ENCODE measurements at places on chromosomes 7 and 10. TPM values are rescaled to one million over a fixed set of nuclear protein-coding genes. Genes with fewer than 3 reads are reported as not detected.

ZMIZ2 gene
- 12.2 TPM for total RNA-seq

GHRHR gene
- total RNA-seq = not detected

IL15RA gene
- 3.0 TPM for total RNA-seq

DIP2C gene
- total RNA-seq = 18.7 TPM

FFAR4 gene
- not detected for total RNA-seq

CALHM1 gene
- not detected for total RNA-seq

DNA sequence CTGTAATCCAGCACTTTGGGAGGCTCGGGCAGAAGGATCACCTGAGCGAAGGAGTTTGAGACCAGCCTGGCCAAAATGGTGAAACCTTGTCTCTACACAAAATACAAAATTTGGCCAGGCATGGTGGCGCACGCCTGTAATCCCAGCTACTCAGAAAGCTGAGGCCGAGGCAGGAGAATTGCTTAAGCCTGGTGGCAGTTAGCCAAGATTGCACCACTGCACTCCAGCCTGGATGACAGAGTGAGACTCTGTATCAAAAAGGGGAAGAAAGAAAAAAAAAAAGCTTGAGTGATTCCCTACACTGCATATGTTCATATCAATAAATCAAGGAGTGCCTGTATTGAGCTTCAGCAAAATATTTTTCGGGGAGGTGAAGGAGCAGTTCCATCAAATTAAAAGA is 45.8 kb upstream of the SRRM3 start:
- DNase-seq = peak; percentile 70

DNA sequence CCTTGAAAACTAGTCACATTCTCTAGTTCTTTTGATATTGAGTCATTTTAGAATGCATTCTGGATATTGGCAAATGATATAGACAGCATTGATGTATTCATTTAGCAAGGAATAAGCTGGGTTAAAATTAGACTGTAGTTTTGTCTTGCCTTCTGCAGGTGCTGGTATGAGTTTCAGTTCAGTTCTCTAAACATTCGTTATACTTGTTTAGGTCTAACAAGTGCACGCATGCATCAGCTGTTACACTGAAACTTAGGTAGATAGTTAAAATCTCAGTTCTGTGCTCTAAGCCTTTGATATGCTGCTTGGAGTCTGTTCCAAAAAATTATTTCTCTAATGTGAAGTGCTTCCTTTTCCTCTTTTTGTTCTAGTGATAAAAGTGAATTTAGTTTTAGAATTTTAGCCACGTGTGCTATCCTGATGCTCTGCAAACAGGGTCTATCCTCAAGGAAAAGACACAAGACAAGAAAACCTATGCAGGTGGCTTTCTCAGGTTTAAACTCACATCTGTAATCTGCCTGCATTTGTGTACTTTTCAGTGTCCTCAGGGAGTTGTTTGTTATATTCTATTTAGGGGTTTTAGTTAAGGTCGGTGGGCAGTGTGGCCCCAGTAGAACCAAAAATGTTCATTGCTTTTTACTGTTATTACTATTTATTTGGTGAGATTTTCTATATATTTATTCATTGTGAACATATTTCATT is 409.0 kb downstream of the CDC14C start:
- DNase-seq = no peak

- DNase-seq = no peak
These were observed 33.8 kb downstream of the TPST1 start for GRCh38 chr7:66238773-66239466.

DNA sequence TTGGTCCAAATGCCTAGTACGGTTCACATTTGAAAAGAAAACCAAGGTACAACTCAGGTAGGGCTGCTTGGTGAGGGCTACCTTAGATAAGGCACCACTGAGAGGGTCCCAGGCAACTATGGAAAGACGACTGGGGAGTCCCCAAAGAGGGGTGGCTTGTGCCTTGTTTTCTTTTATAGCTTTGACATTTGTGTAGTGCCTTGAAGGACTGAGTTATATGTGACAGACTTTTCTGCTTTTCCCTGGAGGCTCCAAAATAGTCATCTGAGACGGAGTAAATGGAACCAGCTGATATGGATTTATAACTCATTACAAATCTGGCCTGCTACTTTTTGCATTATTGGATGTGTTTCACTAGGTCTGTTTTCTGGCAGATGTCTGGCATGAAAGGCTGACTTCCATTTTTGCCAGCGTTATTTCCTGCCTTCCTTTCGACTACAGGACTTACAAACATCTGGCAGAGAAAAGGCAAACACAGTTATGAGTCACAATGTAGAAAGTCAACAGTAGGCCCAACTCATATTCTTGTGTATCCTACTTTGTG is 88.2 kb upstream of the IMMP2L start:
- DNase-seq = peak; percentile 72

GRCh38 chr7:36879021-36879420 is 154.7 kb upstream of the AOAH start:
- no peak for DNase-seq

- DNase-seq = no peak
These were observed 161.9 kb downstream of the GRID1 start for GRCh38 chr10:86204421-86205305.

DNA sequence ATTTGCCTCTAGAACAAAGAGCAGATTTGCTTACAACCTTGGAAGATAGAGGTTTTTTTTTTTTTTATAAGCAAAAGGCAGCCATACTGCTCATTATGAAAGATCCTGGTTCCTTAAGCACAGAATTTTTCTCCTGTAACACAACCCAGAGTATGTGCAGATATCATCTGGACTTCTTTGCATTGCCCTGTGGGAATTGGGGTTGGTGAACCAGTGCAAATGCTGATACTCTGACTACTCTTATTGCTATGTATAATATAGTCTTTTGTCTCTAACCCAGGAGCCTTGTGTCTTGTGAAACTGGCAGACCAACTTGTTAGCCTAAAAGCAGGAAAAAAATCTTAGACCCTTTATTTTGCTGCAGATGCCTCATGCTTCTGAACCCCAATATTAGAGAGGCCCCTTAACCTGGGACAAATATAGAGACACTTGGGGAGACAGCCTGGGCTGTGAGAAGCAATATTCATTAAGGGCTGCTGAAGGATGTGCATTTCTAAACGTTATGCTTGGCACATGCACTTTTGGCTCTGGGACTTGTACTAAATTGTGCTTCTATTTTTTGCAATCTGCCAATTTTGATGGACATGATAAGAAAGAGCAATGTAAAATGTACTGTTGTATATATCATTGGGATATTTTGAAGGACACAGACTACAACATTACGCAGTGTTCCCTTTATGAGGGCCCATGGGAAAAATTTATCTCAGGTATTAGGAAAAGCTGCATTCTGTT is 78.9 kb downstream of the ANLN start:
- no peak for DNase-seq

DNA sequence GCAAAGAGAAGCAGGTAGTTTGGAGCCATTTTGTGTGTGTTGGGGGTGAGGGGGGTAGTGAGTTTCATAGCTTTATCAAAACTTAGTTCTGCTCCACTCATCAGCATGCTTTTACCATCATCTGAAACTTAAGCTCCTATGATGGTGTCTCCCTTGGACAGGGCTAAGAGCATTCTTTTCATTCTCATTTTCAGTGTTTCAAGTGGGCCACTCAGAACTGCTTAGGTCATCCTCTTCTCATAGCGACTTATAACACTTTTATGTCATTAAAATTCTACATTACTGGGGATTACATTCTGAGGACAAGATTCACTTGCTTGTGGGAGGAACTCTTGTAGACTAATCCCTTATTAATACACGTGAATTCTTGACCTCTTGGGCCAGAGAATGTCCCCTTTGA is 649.4 kb downstream of the SUGCT start:
- no peak for DNase-seq

DNA sequence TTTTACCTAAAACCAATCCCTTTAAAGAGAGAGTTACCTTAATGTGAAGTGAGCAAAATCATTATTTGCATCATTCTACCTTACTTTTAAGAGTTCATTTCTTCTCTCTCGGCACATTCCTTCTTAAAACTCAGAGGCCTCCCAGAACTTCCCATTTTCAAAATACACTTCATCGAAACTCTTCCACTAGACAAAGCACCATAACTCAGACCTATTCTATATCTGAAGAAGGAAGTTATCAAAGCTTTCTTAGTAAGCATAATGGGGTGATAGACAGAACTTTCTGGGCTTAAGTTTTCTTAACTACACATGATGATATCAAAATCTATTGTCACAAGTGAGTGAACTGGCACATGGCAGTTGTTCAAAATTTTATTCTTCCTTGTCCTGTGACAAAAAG is 24.6 kb upstream of the GNAT3 start:
- DNase-seq = no peak

- peak; percentile 53 for DNase-seq
These were observed 8.5 kb downstream of the AKR1B1 start for GRCh38 chr7:134450294-134451000.

DNA sequence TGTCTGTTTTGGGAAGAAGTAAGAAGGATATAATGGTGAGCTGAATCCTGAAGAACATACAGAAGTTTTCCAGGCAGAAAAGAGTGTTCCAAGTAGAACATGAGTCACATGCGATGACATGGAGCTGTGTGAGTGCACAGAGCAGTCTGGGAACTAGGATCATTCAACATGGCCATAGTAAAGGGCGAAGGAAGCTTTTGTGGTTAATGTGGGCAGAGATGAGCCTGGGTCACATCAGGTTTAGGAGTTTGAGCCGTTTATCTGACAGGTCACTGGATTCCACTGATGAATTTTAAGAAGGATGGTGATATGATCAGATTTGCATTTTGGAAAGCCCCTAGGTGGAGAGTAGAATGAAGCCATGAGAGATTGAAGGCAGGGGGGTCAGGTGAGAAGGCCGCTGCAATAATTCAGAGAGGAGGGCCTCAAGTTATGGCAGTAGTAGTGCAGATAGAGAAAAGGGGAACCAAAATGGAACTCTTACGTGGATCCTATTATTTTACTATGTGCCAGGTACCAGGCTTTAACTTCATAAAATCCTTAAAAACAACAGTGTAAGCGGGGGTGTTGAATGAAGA is 171.3 kb downstream of the RNLS start:
- no peak for DNase-seq

GRCh38 chr7:157313645-157314044 is 23.2 kb upstream of the DNAJB6 start:
- DNase-seq = no peak

GRCh38 chr7:66167773-66168387 is 37.3 kb upstream of the TPST1 start:
- peak; percentile 84 for DNase-seq

DNA sequence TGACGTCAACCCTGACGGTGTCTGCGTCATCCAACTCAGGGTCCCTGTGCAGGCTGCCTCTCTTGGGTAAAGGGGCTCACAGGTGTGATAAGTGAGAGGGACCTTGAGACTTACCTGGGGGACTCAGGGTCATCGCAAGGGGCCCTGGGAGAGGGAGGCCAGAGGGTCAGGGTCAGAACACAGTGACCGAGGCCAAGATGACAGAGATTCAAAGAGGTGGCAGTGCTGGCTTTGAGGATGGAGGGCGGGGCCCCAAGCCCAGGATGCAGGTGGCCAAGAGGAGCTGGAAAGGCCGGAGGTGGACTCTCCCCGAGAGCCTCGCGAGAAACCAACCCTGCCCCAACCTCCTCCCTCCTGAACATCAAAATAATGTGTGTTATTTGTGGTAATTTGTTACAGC is 165.2 kb upstream of the PPP2R2D start:
- no peak for DNase-seq

- no peak for DNase-seq
These were observed 265.6 kb upstream of the NPVF start for GRCh38 chr7:25493805-25494366.

DNA sequence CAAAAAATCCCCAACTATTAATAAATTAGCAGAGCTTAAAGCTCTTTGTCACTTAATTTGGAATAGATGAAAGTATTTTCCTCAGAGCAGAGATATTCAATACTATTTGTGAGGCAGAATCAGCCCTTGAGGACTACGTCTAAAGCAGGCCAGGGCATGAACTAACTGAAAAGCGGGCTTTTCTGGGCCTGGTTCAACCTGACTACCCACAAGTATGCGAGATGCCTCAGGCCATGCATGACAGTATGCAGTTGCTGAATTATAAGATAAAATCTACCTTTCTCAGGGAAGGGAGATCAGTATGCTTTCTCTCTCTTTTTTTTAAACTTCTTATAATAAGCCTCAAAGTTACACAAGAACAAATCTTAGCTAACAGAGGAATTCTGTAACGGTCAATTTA is 20.1 kb downstream of the TMEM168 start:
- no peak for DNase-seq

GRCh38 chr7:137958470-137959431 is 43.1 kb downstream of the CREB3L2 start:
- DNase-seq = no peak

DNA sequence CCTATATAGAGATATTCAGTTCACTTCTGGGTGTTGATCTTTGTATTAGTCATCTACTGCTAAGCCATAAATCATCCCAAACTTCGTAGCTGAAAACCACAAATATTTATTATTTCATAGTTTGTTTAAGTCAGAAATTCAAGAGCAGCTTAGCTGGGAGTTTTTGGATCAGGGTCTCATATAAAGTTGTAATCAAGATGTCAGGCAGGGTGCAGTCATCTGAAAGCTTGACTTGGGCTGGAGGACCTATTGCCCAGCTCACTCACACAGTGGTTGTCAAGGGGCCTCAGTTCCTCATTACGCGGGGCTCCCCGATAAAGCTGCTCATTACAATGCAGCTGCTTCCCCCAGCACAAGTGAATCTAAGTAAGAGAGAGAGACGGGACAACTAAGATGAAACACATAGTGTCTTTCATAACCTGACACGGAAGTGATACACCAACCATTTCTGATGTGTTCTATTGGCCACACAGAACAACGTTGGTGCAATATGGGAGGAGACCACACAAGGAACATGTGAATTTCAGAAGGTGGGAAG is 15.7 kb downstream of the PPP1R3C start:
- peak; percentile 96 for DNase-seq

DNA sequence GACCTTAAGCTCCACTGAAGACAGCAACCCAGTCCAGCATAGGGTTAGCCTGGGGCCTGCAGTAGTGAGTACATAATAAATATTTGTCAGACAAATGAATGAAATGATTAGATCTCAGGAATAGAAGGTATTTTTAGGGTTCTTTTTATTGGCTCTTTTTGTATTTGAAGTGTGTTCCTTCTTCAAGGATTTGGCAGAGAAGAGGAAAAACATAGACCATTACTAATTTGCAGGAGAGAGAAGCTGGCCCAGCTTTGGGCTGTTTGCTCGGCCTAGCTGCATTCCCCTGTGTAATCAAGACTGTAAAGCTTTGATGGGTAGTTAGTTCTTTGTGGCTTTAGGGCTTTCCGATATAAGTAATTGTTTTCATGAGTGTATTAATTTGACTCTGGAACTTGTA is 64.2 kb downstream of the CNNM2 start:
- DNase-seq = no peak

- no peak for DNase-seq
These were observed 77.5 kb downstream of the ARID5B start for GRCh38 chr10:61978965-61979364.

- DNase-seq = no peak
These were observed 972 bp upstream of the CXCL12 start for GRCh38 chr10:44385696-44386441.

DNA sequence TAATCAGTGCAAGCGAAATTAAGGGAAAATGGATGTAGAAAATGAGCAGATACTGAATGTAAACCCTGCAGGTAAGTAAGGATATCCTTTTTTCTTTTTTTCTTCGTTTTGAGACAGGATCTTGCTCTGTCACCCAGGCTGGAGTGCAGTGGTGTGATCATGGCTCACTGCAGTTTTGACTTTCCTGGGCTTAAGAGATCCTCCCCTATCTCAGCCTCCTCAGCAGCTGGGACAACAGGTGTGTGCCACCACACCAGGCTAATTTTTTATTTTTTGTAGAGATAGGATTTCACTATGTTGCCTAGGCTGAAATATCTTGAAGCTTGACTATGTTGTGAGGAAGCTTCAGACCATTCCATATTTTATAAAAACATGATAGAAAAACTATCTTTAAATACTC is 4.3 kb downstream of the PDCD4 start:
- no peak for DNase-seq
